M059J (cell line): ENCODE measurements at places on chromosomes 5 and 9.

GRCh38 chr9:128946571-128947276, 679 bp downstream of the DOLK start:
- peak; percentile 42 for DNase-seq

- DNase-seq, result peak; percentile 72
Measured at GRCh38 chr9:88233091-88233490, 94.8 kb upstream of the SPATA31C2 start.

DNA sequence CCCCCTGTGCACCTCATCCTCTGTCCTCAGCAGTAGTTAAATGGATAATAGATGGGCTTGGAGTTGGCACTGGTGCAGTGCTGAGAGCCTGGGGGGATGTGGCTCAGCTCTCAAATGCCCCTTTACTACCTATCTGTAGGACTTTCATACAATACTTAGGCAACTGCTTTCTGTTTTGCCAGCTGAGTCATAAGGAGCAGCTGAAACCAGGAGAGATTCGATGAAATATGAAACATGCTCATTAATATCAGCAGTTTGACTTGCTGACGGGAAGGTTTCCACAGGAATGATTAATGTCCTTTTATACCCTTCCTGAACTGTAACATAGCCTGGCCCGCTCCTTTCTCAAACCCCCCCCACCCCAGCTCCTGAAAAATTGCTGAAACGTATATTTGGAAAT, 142.6 kb downstream of the SAXO1 start:
- DNase-seq, result peak; percentile 66

DNA sequence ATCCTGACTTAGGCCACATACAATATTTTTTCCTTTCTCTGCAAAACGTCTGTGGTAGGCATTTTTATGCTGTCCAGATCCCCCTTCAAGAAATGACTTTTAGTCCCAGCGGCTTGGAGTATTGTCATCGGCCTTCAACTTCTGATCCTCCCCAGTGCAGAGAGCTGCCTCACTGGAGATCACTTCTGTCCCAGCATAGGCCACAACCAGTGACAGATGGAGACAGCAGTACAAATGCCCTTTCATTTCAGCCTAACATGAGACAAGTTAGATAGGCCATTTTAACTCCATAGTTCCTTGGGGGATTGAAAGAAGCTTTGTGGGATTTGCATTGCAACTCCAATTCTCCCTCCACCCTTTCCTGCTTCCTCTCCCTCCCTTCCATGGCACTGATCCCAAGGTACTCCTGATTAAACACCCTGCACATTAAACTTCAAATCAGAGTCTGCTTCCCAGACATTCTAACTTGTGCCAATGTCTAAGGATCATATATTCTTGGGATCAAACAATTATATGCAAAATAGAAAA, 3.2 kb upstream of the MAMDC2 start:
- no peak for DNase-seq

DNA sequence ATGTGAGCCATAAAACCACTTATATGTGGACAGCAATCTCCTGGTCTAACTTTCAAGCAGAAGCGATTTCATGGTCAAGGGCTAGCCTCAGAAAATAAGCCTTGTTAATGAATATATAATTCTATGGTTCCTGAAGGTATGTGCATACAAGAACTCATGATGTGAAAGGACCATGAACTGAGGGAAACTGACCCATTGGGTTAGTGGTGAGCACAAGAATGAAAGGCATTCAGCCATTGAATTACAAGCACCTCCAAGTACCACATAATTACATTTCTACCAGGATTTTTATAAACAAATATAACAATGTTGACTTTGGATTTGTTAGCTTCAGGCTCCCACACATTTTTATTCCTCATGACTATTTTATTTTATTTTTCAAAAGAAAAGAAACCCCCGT, 459.0 kb downstream of the TLE4 start:
- DNase-seq, result peak; percentile 25

DNA sequence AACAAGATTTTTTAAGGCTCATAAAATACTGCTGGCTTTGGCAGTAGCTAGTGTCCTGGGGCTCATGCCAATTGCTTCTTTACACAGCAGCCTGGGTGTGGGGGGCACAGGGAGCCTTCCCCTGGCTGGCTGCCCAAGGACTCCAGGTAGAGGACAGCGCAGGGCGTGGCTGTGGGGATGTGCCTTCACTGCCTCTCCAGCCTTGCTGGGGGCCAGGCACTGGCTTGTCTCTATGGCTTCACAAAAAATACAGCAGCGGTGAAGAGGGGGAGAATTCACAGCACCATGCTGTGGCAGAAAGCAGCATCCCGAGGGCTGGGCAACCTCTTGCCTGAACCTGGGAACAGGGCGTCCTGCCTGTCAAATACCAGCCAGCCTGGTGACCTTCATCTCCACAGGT, 57.4 kb downstream of the DAP start:
- DNase-seq, result no peak

DNA sequence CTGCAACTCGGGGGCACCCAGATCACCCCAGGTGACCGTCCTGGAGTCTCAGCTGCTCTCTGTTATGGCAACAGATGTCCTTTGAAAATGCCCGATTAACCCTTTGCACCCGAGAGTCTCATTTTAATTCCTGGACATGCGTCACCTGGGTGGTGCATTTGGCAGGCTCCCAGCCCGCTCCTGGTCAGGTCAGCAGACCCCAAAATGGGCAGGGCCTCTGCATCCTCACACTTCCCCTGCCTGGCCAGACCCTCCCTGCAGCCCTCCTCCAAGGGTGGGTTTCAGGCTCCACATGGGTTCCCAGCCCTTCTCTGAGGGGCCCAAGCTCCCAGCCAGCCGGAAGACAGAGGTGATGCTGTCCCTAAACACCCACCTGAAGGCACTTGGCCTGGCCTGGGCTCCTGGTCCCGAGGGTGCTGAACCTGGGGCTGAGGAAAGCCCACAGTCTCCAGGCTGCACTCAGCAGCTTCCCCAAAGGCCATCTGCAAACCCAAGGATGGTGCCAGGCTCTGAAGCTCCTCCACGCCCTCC, 69.4 kb downstream of the PSMB7 start:
- DNase-seq, result no peak

- DNase-seq, result no peak
Measured at GRCh38 chr9:122951056-122951455, 10.2 kb downstream of the RABGAP1 start.
